ENCODE measurements at places on chromosomes 13 and 19. TPM values are rescaled to one million over a fixed set of nuclear protein-coding genes. Genes with fewer than 3 reads are reported as not detected.

DNA sequence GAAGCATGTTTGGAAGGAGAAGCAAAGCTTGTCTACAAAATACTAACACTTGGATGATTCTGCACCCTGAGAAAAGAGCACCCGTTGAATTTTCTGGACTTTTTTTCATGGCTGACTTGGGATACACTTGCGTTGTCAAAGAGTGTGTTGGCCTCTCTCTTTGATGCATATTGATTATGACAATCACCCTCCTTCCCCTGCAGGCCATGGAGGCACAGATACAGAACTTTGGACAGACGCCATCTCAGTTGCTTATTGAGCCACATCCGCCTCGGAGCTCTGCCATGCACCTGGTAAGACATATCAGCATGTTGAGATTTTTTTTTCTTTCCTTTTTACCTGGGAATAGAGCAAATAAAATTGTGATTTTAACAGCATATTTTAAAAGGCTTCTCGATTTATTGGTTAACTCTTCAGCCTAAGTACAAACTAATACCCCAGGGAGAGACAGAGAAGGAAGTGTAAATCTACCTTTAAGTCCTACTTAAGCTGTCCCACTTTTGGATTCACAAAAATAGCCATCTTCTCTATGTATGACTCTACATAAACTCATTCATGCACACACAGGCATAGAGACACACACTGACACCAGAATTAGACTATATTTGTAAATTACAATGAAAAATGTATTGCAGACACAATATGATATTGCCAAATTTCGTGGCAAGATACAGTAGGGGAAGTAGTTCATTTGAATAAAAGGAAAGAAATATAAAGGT, 169.7 kb upstream of the MAB21L1 start:
- no peak for DNase-seq

- no peak for DNase-seq
Observed at GRCh38 chr13:19148561-19148960, 33.1 kb downstream of the TUBA3C start.

DNA sequence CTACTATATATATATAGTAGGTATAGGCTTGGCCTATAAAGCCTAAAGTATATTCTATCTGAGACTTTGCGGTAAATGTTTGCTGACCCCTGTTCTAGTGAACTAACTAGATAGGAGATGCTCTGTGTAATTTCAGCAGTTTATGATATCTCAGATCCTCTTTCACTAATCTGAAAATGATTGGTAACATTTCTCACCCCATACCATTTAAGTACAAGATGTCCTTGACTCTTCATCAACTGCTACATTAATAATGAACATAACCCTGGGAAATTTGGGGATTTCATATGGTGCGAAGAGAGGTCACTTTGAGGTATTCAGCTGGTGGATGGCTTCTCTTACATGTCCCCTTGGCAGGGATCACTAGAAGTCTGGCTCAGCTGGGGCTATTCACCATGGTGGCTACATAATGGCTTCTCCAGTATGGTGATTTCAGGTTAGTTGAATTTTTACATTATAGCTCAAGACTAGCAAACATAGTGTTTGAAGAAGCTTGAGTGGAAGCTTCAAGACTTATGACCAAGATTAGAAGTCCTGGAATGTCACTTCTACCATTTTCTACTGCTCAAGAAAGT, 103.6 kb upstream of the MYCBP2 start:
- DNase-seq: no peak

- no peak for DNase-seq
Observed at GRCh38 chr19:4609878-4610511, 29.3 kb upstream of the TNFAIP8L1 start.

Gene SPC24
- 17.2 TPM for polyA plus RNA-seq

DNA sequence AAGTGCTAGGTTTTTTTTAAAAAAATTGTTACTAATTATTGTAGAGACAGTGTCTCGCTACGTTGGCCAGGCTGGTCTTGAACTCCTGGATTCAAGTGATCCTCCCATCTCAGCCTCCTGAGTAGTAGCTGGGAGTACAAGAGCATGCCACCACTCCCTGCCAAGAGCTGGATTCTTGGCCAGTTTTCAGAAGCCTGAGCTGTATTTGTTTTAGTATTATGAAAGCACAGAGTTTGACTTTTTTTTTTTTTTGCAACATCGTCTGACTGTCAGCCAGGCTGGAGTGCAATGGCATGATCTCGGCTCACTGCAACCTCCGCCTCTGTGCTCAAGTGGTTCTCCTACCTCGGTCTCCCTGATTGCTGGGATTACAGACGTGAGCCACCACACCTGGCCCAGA, 7.0 kb downstream of the ARMC6 start:
- no peak for DNase-seq

DNA sequence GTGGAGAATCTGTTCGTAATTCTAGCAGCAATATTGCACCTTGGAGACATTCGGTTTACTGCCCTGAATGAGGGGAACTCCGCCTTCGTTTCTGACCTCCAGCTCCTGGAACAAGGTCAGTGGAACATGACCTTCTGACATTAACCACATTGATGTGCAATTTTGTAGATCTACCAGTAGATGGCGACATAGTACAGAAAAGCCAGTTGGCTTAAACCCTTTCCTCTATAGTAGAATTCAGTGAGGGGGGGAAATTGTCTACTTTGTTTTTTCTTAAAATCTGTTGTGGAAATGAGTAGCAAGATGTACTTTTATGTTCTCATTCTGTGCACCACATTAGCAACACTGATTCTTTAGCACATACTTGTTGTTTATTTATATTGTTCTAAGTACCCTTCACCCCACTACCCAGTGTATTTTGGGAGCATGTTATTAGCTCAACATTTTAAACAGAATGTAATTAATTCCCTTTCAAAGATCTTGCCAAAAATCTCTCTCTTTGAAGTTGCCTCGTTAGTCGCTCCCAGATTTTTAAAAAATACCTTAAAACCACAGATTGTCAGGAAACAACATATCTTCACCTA, 332.2 kb downstream of the MYO16 start:
- peak; percentile 60 for DNase-seq

Gene TGFBR3L
- 0.35 TPM for polyA plus RNA-seq

Gene CD33
- not detected for polyA plus RNA-seq

DNA sequence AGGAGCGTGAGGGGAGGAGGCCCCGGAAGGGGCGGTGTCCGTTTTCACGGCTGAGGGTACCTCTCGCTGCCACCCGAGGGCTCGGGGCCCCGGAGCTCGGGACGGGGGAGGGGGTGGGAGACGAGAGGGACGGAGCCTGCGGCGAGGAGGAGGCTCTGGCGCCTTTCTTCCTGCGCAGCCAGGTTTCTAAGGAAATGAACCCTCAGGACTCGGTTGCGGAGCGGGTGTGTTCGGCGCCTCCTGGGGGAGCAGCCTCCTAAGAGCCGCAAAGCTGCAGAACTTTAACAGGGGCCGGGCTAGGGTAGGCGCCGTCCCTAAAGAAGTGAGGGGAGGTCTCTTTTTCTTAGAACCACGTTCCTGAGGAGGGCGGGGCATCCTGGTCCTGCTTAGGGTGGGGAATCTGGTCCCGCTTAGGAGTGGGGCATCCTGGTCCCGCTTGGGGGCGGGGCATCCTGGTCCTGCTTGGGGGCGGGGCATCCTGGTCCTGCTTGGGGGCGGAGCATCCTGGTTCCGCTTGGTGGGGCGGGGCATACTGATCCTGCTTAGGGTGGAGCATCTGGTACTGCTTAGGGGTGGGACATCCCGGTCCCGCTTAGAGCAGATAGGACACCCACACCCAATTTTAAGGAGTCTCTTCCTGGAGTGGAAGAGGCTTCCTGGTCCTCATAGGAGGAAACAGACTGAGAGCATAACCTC, 6.2 kb downstream of the SYT5 start:
- no peak for DNase-seq

Gene RAB3A
- 0.86 TPM for polyA plus RNA-seq

DNA sequence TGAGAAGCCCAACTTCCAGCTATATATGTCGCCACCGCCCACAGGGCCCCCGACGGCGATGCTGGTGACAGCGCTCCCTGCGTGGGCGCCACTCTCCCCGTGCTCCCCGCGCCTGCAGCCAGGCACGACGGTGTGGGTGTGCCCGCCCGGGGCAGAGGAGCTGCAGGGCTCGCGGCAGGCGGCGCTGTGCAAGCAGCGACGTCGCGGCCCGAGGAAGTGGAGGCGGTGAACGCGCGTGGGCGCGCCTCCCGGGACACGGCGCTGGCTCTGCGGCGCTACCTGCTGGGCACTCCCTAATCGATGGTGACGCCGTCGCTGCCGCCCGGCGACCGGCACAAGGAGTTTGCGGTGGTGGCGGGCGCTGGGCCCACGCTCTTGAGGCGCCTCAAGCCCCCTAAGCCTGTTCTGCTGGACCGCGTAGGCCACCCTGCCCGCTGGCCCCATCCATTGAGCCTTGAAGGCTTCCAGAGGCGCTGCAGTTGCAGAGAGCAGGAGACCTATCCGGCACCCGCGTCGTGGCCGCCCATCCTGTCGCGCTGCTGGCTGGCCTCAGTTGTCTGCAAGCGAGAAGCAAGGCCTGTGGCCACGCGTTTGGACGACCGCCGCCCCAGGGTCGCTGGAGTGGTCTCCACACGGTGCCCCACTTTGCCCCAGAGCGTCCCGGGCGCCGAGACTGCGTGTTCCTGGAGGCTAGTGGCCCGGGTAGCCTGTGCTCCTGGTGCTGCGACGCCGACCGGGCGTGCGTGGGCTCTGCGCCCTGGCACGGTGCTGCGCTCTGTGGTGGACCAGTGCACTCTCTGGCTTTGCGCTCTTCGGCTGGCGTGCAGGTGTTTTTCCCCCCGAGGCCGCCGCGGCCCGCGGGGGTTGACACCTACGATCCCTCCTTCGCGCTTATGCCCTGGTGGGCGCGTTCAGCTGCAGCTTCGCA, 23.1 kb downstream of the LRFN3 start:
- no peak for DNase-seq

Gene ZNF135
- polyA plus RNA-seq: 1.5 TPM
